T-helper 17 cell (primary cell): ENCODE measurements at places on chromosomes 7 and 10. TPM values are rescaled to one million over a fixed set of nuclear protein-coding genes. Genes with fewer than 3 reads are reported as not detected.

Gene TMEM229A
- total RNA-seq, result not detected

Gene ZNF503
- 0.50 TPM for total RNA-seq

Gene FAM171A1
- 2.7 TPM for total RNA-seq

Gene ANKRD22
- not detected for total RNA-seq

GRCh38 chr10:113961182-113962031 lies 82.3 kb upstream of the ADRB1 start:
- peak; percentile 62 for DNase-seq

- peak; percentile 58 for DNase-seq
Observed at GRCh38 chr10:3948843-3949242, 163.8 kb upstream of the KLF6 start.

DNA sequence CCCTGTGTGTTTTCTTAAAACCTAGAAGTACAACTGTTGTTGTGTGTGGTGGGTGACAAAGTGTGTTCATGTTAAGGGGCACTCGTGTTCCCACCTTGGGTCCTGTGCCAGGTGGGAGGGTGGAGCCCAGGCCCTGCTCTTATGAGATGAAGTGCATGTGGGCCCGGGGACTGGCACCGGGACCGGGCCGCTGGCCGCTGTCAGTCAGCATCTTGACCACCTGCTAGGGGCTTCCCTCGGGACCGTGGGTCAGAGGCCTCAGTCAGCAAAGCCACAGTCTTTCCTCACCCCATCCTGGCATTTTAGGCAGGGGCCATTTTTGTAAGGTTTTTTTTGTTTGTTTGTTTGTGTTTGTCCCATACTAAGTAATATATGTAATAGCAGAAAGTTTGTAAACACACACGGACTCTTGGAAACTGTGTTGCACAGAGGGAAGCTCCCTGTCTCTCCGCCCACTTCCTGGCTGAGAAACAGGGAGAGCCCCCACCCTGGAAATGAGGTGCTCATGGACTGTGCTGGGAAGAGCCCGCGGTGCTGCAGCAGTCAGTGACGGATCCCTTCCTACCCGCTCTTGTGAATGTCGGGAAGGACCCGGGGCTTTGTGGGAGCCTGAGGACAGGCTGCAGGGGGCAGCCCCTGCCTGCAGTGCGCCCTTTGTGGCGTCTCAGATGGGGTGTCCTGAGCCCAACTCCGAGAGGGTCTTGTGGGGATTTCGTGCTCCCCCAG lies 13.4 kb downstream of the AGAP3 start:
- DNase-seq, result no peak

GRCh38 chr10:6543431-6544005 lies 36.6 kb downstream of the PRKCQ start:
- DNase-seq, result no peak

GRCh38 chr7:158083526-158084310 lies 503.9 kb downstream of the PTPRN2 start:
- DNase-seq, result no peak

GRCh38 chr10:29473406-29474100 lies 161.2 kb downstream of the SVIL start:
- no peak for DNase-seq

DNA sequence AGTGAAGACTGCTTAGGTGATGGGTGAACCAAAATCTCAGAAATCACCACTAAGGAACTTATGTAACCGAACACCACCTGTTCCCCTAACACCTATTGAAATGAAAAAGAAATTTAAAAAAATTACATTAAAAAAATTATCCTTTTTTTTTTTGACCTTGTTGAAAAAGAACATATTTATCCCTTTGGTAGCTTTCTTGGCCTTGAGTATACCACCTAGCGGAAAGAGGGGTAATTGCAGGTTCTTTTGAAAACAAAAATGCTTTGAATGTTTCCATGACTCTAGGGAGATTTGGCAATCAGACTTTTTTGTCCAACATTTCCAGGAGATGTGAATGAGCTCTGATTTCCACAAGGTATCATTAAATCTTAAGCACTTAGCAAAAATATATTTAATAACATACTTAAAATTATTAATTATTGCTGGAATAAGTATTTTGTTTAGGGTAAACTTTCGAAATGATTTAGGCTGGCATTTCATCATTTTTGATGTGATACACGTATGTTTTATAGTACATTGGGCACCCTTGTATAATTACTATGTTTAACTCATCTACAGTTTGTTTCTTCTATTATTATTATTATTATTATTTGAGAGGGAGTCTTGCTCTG lies 47.0 kb upstream of the ELMO1 start:
- no peak for DNase-seq

GRCh38 chr7:68840991-68841390 lies 757.3 kb upstream of the AUTS2 start:
- DNase-seq, result no peak

- DNase-seq, result no peak
Observed at GRCh38 chr7:49563693-49564378, 209.6 kb upstream of the VWC2 start.
